Activated T-cell treated with anti-CD3 and anti-CD28 coated beads for 24 hours (primary cell): ENCODE measurements at places on chromosomes 1 and 21.

DNA sequence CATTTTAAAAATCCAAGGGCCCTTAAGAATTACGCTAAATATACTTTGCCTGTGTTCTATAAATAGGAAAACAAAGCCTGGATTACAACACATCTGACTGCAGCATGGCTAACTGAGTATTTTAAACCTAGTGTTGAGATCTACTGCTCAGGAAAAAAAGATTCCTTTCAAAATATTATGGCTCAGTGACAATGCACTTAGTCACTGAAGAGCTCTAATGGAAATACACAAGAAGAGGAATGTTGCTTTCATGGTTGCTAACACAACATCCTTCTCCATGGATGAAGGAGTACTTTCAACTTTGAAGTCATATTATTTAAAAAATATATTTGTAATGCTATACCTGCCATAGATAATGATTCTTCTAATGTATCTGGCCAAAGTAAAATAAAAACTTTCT is 248.3 kb upstream of the NEGR1 start:
- no peak for DNase-seq

GRCh38 chr1:63575340-63575826 is 17.8 kb upstream of the PGM1 start:
- DNase-seq, result no peak

GRCh38 chr1:230827801-230828200 is 40.5 kb downstream of the C1orf198 start:
- no peak for DNase-seq

- DNase-seq, result no peak
Observed at GRCh38 chr1:117250061-117250606, 39.4 kb upstream of the VTCN1 start.

DNA sequence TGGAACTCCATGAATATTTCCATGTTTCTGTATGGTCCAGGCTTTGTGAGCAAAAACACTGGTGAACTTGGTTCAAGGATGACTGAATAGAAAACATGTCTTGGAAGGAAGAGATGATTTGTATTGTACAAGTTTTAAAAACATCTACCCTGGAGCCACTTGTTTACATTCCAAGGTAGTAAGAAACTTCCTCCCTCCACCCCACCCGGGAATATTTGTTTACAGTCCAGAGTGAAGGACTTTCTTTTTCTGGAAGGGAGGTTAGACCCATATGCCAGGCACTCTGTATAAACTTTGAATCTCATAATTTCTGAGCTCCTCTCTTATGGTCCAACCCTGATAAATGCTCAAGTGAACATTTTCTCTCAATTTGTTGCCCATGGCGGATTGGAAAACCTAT is 323.3 kb upstream of the LYPLAL1 start:
- no peak for DNase-seq

- DNase-seq, result no peak
Observed at GRCh38 chr1:218429301-218429700, 84.2 kb downstream of the TGFB2 start.

GRCh38 chr21:34524646-34525601 is 12.9 kb upstream of the KCNE1 start:
- DNase-seq, result no peak

- DNase-seq, result no peak
Observed at GRCh38 chr21:39046236-39046916, 136.9 kb downstream of the PSMG1 start.

DNA sequence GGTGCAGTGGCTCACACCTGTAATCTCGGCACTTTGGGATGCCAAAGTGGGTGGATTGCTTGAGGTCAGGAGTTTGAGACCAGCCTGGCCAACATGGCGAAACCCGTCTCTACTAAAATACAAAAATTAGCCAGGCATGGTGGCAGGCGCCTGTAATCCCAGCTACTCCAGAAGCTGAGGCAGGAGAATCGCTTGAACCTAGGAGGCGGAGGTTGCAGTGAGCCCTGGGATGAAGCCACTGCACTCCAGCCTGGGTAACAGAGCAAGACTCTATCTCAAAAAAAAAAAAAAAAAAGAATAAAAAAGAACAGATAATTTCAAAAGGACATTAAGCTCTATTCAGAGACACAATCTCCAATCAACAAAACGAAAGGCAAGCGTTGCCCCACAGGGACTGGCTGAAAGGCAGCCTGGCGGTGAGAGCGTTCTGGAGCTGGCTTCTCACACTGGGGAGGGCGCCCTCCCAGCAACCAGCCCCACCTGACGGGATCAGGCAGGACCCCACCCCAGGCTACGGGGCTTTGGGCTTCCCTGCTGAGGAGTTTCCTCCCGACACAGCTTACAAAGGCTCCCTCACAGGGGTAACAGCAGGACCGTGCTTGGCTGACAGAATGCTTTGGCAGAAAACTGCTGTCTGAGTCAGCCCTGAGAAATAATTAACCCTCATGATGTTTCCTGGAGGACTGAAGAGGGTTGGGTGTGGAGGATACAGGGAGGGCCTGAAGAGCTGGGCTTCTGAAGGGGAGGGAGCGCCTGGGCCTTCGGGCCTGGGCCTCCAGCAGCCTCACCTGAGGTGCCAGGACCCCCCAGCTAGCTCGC is 31.1 kb upstream of the SRP9 start:
- no peak for DNase-seq
